ENCODE measurements at places on chromosomes 1 and 21.
A peak's percentile ranks its signal among the peaks of the same experiment; 100 is the strongest.

DNA sequence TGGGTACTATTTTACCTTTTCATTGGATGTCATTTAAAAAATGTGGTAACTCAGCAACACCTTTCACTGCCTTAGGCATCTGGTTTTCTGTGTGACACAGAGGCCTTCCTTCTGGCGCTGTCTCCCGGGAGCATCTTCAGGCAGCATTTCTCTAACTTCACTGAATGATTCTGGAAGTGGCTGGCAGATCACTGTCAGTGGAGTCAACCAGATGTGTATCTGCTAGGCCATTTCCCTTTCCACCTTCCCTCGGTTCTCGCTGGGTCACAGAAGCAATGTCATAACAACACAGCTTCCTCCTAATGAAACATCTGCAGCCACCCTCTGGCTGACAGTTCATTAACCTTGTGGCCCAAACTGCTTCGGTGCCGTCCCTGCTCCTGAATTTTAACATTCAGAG is 137.8 kb downstream of the KIF26B start:
- no peak for DNase-seq

GRCh38 chr1:43879414-43879813 is 54.2 kb upstream of the ARTN start:
- no peak for DNase-seq

DNA sequence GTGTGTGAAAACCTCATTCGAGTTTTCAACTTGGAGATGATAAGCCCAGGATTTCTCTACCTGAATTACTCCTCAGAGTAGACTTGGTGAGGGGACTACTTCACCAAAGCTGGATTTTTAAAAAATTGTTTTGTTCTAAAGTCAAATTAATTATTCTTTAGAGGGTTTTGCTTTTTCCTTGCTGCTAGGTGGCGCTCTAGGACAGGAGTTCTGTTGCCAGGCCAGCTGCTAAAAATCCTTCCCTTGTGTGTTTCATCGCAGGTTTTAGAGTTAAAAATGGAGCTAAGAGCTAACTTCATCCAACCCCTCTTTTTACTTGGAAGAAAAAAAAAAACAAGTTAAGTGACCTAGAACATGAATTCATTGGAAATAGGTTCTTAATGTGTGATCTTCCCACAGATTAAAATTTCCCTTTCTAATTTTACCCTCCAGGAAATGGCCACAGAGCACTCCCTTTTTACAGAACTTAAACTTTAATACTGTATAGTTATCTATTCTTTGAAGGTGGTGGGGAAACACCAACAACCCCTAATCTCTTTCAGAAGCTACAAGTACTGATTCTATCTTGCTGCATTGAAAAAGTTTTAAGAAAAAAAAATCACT is 36.7 kb upstream of the FAM163A start:
- DNase-seq: peak; percentile 65

DNA sequence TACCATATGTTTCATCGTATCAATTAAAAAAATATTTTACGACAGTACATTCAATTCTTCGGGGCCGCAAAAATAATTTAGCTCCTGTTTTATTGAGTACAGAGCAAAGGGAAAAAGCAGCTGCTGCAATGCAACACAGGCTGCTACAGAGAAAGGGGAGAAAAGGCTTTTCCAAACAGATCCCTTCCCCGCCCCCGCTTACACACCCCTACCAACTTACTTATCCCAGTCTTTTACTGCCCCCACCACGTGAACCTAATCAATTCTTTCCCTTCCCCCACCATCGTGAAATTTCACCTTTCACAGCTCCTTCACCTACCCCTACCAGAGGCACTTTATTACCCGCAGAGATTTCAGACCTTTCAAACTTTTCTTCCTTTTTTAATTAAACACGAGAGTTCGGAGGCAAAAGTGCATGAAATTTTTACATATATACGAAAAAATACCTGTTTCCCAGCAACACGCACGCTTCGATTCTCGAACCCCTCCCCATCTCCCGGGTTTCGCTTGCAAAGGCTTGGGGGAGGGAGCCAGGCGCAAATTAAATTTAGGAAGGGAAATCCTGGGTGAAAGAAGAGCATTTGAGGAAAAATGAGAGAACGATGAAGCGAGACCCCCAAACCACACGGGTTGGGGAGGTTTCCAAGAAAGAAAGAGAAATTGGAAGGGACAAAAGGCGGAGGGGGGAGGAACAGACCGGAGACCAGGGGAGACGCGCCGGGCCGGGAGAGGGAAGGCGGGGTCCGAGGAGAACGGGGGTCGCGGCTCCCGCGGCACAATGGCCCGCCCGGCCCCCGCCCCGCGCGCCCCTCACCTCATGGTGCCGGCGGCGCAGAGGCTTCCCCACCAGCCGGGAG is 823 bp downstream of the ENAH start:
- DNase-seq: peak; percentile 34

GRCh38 chr1:234763367-234763766 is 153.4 kb upstream of the IRF2BP2 start:
- DNase-seq: no peak

DNA sequence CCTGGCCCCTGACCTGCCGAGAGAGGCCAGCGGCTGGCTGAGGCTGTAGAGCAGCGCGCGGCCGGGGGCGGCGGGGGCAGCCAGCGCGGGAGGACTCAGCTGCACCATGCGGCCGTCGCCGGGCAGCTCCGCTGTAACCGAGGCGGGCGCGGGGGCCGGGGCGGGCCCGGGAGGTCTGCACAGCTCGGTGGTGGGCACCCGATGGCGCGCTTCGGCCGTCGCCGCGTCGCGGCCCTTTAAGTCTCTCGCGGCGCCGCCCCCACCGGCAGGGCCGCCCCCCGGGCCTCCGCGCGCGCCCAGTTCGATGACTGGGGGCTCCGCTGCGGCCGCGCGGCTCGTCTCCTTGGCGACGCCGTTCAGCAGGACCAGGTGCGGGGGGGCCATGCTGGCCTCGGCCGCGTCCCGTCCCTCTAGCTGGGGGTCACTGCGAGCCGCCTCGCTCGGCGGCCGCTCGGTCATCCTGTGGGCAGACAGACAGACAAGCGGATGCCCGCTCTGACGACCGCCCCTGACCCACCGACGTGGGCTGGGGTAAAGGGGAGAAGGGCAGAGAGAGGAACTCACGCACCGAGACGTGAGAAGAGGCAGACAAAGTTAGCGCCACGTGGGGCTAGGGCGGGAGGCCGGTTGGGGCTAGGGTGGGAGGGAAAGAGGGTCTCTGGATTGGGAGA is 6.5 kb downstream of the TAL1 start:
- DNase-seq: no peak

- DNase-seq: peak; percentile 80
These were observed 260.5 kb downstream of the PRDM2 start for GRCh38 chr1:13960375-13960987.

- peak; percentile 42 for DNase-seq
These were observed 76.3 kb downstream of the NPHP4 start for GRCh38 chr1:5915587-5916571.

DNA sequence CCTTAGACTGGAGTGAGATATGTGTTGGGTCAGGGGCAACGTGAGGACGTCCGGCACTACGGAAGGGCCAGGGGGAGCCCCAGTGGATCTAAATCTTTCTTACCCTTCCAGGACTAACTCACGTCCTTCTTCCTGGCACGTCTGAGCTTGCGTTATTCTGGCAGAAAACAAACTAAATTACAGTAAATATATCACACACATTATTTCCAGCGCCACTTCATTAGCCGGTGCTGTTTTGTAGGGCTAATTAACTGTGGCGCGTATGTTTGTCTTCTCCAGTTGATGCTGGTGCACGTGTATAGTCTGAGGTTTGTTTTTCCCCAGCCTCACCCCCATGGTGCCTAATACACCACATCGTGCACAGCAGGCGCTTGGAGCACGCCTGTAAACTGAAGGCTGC is 59.2 kb downstream of the TLR5 start:
- DNase-seq: no peak

DNA sequence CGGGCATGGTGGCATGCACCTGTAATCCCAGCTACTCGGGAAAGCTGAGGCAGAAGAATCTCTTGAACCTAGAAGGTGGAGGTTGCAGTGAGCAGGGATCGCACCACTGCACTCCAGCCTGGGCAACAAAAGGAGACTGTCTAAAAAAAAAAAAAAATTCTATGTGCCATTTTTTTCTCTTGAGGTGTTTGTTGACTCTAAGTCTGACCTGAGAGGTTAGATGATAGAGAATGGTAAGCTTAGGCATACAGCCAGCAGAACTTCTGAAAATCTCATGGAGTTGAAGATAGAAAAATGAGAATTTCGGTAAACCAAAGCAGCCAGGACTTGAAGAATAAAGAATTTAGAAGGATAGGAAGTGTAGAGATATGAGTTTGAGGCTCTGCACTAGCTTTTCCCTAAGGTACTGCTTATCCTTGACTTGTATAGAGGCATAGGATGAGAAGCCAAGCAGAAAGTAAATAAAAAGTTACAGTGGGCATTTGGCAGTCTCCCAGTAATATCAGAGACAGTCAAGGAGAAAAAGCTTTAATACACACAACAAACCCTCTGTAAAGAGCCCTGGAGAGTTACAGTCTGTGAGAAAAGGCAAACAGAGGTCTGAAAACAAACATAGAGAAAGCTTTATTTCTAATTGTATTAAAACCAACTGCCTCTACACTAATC is 24.3 kb downstream of the F13B start:
- no peak for DNase-seq

DNA sequence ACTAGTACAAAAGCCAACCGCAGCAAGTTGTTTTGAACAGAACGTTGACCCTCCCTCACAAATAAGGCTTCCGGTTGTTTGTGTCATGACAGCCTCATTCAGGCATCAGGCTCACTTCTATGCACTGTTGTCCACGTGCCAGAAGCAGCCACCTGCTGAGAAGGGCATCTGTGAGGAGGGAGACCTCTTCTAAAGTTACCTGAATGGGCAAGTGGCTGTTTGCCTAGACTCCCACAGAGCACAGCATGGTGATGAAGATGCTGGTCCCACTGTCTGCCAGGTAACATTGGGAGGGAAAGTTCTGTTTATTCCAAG is 176.1 kb downstream of the CLIC6 start:
- no peak for DNase-seq

Measured in HT-29 (cell line).